Activated naive CD8-positive, alpha-beta T cell treated with anti-CD3 and anti-CD28 coated beads for 36 hours (primary cell): ENCODE measurements at places on chromosomes 3 and 15. TPM values are rescaled to one million over a fixed set of nuclear protein-coding genes. Genes with fewer than 3 reads are reported as not detected.

GOLGA6L7 gene
- not detected for total RNA-seq

DAZL gene
- total RNA-seq: not detected

CHSY1 gene
- 35.5 TPM for total RNA-seq

HGD gene
- total RNA-seq: 0.35 TPM

RASGRP1 gene
- total RNA-seq: 46.6 TPM

MYH15 gene
- 0.14 TPM for total RNA-seq

RPP14 gene
- 30.9 TPM for total RNA-seq

SLC22A13 gene
- 0.24 TPM for total RNA-seq

CADPS gene
- total RNA-seq: not detected

- H3K27ac ChIP-seq: no peak overlapping the region
- no peak overlapping the region for H3K4me3 ChIP-seq
- H3K27me3 ChIP-seq: no peaks in the 10 kb centered on the region
- H3K36me3 ChIP-seq: no peaks in the 10 kb centered on the region
- H3K4me1 ChIP-seq: no peaks in the 10 kb centered on the region
Measured at GRCh38 chr3:161969867-161970266, 473.3 kb downstream of the OTOL1 start.

DNA sequence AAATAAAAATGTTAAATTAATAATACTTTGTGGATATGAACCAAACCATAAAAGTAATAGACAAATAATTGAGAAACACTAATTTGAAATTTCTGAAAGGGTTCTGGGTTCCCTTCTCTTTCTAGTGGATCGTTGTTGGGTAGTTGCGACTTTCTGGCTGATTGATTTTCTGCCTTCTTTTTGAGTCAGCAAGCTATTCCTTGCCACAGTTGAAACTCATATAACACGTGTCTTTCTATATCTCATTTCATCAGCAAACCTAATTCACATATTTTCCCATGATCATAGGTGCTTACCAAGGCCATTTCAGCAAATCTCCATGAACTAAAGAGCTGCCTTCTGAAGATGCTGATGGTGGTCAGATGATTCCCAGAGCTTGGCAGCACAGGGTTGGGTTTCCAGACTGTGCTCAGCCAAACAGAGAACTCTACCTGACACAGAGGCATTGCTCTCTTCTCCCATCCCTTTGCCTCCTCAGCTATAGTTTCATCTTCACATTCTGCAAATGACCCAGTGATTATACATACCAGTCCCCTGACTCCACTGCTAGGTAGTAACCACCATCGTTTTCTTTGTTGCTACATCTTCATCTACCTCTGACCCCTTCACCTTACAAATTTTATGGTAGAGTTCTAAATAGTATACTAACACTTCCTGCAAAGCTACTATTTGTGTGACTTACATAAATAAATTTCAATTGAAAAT, 383.9 kb upstream of the DPH6 start:
- H3K27ac ChIP-seq: no peak overlapping the region
- H3K36me3 ChIP-seq: no peaks in the 10 kb centered on the region
- DNase-seq: no peak
- H3K4me1 ChIP-seq: no peaks in the 10 kb centered on the region
- no peak overlapping the region for H3K4me3 ChIP-seq
- no peaks in the 10 kb centered on the region for H3K27me3 ChIP-seq

DNA sequence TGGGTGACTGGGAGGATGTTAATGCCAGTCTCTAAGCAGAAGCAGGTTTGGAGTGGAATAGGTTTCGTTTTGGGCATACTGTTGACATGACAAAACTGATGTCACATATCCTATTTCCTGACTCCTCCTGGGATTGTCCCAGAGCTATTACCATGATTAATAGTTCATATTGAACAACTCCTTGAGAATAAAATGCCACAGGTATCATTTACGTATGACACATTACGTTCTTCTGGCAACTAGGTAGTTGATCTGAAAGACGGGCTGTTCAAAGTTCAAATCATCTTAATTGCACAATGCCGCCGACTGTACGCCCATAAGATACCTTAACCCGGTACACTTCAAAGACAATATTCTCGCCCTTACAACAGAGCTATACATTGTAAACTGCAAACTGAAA, 1.4 kb upstream of the RAB5A start:
- H3K36me3 ChIP-seq: peaks cover 6% of the 10 kb centered on the region
- peak overlapping the region; percentile 99 for H3K4me3 ChIP-seq
- H3K27ac ChIP-seq: peak overlapping the region; percentile 16
- no peak for DNase-seq
- H3K4me1 ChIP-seq: peaks cover 28% of the 10 kb centered on the region
- no peaks in the 10 kb centered on the region for H3K27me3 ChIP-seq

GRCh38 chr3:9980251-9980650, 6.4 kb downstream of the EMC3 start:
- H3K27ac ChIP-seq: no peak overlapping the region
- H3K4me1 ChIP-seq: peaks cover 20% of the 10 kb centered on the region
- H3K4me3 ChIP-seq: no peak overlapping the region
- DNase-seq: no peak
- peaks cover 7% of the 10 kb centered on the region for H3K36me3 ChIP-seq

DNA sequence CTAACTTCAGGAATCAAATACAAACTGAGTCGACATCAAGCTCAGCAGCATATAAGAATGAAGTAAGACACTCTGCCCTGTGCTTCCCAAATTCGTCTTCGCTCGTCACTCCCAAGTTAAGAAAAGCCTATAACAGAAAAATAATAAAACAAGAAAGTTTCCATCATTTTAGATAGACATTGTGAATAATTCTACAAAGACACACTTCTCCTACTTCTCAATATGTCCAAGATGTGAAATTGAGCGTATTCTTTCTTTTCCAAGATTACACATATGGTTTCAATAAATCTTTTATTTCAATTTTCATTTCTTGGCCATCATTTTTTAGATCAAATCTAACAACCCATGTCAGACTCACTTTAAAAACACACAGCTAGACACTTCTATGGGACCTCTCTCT, 85.1 kb downstream of the FSIP1 start:
- H3K36me3 ChIP-seq: no peaks in the 10 kb centered on the region
- no peak overlapping the region for H3K4me3 ChIP-seq
- H3K27me3 ChIP-seq: no peaks in the 10 kb centered on the region
- no peak overlapping the region for H3K27ac ChIP-seq

- H3K4me1 ChIP-seq: no peaks in the 10 kb centered on the region
- no peak for DNase-seq
- no peak overlapping the region for H3K4me3 ChIP-seq
- no peaks in the 10 kb centered on the region for H3K36me3 ChIP-seq
- no peak overlapping the region for H3K27ac ChIP-seq
Measured at GRCh38 chr3:79362571-79363270, 405.1 kb downstream of the ROBO1 start.

GRCh38 chr3:64924961-64925360, 237.2 kb upstream of the ADAMTS9 start:
- DNase-seq: no peak
- no peaks in the 10 kb centered on the region for H3K4me1 ChIP-seq
- H3K27me3 ChIP-seq: no peaks in the 10 kb centered on the region

- DNase-seq: peak; percentile 30
- H3K27ac ChIP-seq: no peak overlapping the region
- peaks cover 9% of the 10 kb centered on the region for H3K36me3 ChIP-seq
- H3K4me3 ChIP-seq: no peak overlapping the region
- peaks cover 6% of the 10 kb centered on the region for H3K4me1 ChIP-seq
- no peaks in the 10 kb centered on the region for H3K27me3 ChIP-seq
Measured at GRCh38 chr3:45546716-45547701, 47.5 kb upstream of the LIMD1 start.

- no peak overlapping the region for H3K4me3 ChIP-seq
- H3K4me1 ChIP-seq: peaks cover 41% of the 10 kb centered on the region
- H3K36me3 ChIP-seq: no peaks in the 10 kb centered on the region
- DNase-seq: peak; percentile 39
- no peak overlapping the region for H3K27ac ChIP-seq
Measured at GRCh38 chr3:138941259-138941885, 5.6 kb downstream of the FOXL2 start.

DNA sequence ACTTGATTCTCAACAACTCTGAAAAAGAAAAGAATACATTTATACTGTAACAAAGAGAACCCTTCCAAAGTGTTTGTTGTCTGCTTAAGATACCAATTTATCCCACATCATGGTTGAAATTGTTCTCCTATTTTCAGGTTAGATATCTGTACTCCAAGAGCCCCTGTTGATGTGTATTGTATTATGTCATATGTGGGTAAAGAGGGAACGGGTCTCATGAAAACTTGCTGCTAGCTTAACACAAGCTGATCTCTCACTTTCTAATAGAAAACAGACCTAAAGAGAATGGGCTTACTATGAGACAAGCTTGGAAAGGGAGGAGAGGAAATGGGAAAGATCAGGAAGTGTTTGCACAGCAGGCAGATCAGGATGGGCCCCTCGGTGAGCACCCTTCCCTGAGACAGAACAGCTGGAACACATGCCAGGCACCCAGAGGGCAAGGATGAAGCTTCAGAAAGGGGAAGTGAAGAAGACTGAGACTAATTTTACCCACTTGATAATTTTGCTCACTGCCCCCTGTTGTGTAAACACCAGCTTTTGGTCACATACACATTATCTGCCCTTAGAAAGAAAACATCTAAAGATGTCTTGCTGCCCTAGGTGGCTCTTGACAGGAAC, 747.9 kb upstream of the CCDC54 start:
- H3K4me1 ChIP-seq: no peaks in the 10 kb centered on the region
- no peak overlapping the region for H3K4me3 ChIP-seq
- DNase-seq: no peak

DNA sequence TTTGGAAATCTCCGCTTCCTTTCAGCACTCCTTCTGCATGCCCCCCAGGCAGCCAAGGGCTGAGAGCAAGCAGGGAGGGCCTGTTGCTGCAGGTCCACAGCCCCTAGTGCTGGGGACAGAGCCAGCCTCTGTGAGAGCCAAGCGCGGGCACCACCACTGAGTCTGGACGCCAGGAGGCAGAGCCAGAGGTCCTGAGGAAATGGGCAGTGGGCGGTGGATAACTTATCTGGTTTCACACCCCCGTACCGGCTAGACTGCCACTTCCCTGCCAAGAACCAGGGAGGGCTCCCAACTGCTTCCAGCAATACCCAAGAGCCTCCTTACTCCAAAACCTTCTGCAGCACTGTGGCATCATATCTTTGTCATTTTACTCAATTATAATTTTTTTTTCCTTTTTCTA, 141.6 kb upstream of the IGF1R start:
- DNase-seq: no peak
- no peaks in the 10 kb centered on the region for H3K36me3 ChIP-seq
- H3K27me3 ChIP-seq: peaks cover 42% of the 10 kb centered on the region
- no peak overlapping the region for H3K4me3 ChIP-seq
- H3K27ac ChIP-seq: no peak overlapping the region

DNA sequence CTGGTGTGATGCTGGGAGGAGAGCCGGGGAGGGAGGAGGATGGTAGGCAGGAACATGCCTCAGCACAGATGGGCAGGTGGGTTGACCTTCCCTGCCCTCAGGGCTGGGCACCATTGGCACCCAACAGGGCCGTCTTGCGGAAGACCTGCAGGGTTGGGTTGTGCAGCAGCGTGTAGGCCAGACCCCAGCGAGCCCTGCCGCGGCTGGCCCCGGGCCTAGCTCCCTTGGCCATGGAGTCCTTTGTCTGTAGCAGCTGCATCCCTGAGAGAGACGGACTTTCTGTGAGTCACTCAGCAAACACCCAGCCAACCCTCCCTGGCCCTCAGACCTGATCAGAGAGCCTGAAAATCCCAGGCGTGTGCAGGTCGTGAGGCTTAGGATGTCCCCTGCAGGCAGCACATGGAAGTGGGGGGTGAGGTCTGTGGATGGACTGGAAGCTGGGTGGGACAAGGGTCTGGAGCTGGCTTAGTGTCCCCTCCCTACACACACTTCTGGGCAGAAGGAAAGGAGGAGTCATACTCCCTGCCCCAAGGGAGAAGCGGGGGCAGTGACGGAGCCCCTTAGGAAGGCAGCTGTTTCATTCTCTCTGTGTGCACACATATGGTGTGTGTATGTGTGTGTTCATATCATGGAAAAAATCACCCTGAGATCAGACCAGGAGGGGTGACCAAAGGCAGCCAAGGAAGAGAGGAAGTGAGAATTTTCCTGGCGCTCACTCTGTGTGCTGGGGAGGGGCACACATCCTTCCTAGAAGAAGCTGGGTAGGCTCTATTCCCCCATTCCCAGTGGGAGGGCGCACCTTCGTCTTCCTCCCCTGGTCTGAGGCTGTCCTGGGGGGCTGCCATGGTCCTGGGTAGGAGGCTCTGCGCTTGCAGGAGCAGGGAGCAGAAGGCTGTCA, 6.7 kb downstream of the ISLR start:
- no peak for DNase-seq
- no peak overlapping the region for H3K27ac ChIP-seq
- no peak overlapping the region for H3K4me3 ChIP-seq
- no peaks in the 10 kb centered on the region for H3K36me3 ChIP-seq

DNA sequence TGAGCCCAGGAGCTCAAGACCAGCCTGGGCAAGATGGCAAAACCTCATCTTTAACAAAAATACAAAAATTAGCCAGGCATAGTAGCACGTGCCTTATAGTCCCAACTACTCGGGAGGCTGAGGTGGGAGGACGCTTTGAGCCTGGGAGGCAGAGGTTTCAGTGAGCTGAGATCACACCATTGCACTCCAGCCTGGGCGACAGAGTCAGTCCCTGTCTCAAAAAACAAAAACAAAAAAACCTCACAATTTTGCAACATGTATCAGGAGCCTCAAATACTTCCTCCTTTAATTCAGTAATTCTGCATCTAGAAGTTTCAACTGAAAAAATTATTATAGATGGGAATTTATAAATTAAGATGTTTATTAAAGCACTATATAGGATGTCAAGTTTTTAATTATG, 1.1 kb downstream of the MRPL47 start:
- peak overlapping the region; percentile 100 for H3K27ac ChIP-seq
- H3K36me3 ChIP-seq: peaks cover 22% of the 10 kb centered on the region
- no peaks in the 10 kb centered on the region for H3K27me3 ChIP-seq
- peak overlapping the region; percentile 99 for H3K4me3 ChIP-seq
- peaks cover 25% of the 10 kb centered on the region for H3K4me1 ChIP-seq
- no peak for DNase-seq

GRCh38 chr3:162134571-162134970, 638.0 kb downstream of the OTOL1 start:
- no peaks in the 10 kb centered on the region for H3K27me3 ChIP-seq
- no peak for DNase-seq
- no peaks in the 10 kb centered on the region for H3K36me3 ChIP-seq
- H3K4me3 ChIP-seq: no peak overlapping the region
- H3K4me1 ChIP-seq: peaks cover 5% of the 10 kb centered on the region

- peaks cover 5% of the 10 kb centered on the region for H3K36me3 ChIP-seq
- H3K4me3 ChIP-seq: no peak overlapping the region
- H3K27me3 ChIP-seq: no peaks in the 10 kb centered on the region
- H3K4me1 ChIP-seq: peaks cover 11% of the 10 kb centered on the region
Measured at GRCh38 chr15:95742836-95743235, 587.7 kb upstream of the NR2F2 start.

DNA sequence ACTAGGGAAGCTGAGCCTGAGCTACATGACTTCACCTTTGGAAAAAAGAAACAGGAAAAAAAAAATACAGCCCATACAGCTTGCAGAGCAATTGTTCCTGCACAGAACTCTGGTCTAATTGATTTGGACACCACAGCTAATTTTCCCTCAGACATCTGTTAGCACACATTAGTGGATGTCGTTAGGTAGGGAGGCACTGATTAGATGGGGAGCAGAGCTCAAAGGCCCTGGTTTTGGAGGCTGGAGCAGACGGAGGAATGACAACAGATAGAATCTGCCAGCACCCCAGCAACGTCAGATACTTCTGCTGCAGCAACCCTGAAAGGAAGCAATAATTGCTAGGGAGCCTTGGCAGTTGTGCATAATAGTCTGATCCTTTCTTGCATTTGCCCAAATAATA, 398.9 kb downstream of the LSAMP start:
- no peak overlapping the region for H3K27ac ChIP-seq
- no peak overlapping the region for H3K4me3 ChIP-seq
- H3K36me3 ChIP-seq: no peaks in the 10 kb centered on the region
- H3K27me3 ChIP-seq: no peaks in the 10 kb centered on the region
